Activated naive CD8-positive, alpha-beta T cell treated with anti-CD3 and anti-CD28 coated beads for 36 hours (primary cell): ENCODE measurements at places on chromosomes 5 and 9.

GRCh38 chr9:134329576-134329855, 3.3 kb downstream of the RXRA start:
- DNase-seq = no peak

DNA sequence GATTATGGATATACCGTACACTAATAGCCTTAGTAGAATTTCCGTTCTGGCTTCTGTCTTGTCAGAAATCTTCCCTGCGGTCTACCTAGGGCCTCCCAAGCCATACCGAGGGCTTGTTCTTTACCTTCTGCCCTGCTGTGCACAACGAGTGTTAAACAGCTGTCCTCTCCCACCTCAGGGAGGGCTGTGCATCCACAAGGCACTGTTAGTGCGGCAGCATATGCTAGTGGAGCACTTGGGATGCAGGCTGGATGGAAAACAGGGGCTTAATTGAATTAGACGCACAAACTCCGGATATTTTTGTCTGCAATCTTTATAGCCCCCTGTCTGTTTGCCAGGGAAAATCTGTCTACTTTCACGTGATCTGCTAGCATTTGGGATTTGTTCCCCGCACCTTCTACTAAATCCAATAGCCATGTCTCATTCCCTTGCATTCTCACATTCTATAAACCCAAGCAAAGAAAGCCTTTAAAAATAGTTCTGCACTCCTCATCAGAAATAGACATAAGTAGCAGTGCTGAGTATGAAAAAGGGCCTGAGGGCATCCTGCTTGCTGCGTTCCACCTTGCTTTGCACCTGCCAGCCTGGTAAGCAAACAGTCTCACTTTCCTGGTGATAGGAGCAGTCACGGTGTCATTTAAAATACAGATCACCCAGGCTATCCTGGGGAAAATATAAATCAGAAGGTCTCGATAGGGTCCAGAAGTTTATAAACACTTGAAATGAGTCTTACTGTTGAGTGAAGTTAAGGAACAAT, 382.6 kb downstream of the RASEF start:
- no peak for DNase-seq

DNA sequence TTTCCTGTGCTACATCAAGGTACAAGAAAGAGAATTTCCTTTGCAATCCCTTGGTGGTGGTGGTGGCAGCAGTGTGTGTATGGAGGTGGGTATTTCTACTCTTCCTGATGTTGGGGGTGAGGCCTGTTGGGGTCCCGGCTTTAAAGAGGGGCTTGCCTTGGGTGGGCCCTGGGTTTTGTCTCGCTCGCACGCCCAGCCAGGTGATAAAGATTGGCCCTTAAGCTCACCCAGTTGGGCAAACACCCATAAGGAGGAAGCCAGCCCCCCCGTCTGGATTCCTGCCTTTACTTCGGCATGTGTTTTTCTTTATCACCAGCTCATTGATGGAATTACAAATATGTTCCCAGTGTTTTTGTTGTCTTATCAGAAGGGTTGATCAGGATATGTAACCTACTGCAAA, 16.0 kb upstream of the SARDH start:
- no peak for DNase-seq

- DNase-seq = no peak
These were observed 140.9 kb downstream of the AOPEP start for GRCh38 chr9:94867281-94867841.

- DNase-seq = no peak
These were observed 102.2 kb downstream of the COL5A1 start for GRCh38 chr9:134743853-134744252.

DNA sequence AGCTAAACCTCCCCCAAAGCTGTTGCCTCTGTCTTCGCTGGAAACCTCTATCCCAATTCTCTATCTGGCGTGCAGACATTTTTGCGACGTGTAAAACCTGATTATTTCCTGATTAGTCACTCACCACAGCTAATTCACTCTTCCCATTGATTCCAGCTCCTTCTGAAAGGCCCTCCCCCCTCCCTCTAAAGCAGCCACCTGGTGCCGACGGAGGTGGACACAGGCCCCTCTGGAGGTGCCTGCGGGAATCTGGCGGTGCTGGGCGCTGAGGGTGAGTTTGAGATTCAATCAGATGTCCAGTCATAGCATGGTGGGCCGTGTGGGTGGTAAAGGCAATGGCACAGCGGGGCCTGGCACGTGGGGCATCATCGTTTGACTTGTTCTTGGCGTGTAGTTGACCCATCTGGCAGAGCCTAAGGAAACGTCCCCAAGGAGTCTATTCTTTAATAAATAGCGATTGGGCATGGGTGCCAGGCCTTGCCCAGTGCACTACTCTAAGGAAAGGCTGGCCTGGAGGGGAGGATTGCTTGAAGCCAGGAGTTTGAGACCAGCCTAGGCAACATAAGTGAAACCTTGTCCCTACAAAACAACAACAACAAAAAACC, 271.1 kb upstream of the MVB12B start:
- DNase-seq = no peak

- DNase-seq = peak; percentile 87
These were observed 64.3 kb downstream of the RXRA start for GRCh38 chr9:134390537-134390936.

GRCh38 chr9:133420392-133420827, 1.8 kb upstream of the ADAMTS13 start:
- DNase-seq = peak; percentile 14

DNA sequence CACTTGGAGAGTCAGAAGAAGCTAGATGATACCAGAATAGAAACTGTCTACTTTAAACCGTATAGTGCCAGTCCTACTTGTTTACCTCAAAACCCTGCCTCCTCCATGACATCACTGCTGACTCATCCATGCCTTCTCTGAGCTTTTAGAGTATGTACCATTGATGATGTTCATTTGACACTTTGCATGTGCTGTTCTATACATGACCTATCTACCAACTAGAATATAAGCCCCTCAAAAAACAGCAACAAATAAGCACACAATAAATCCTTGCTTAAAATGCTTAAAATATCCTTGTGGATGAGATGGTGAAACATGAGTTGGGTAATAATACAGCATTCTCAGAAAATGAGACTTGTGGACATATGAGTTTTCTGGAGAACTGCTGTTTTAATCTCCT, 2.6 kb downstream of the CTNNAL1 start:
- peak; percentile 57 for DNase-seq

GRCh38 chr5:73363911-73364730, 84.5 kb downstream of the FOXD1 start:
- no peak for DNase-seq

DNA sequence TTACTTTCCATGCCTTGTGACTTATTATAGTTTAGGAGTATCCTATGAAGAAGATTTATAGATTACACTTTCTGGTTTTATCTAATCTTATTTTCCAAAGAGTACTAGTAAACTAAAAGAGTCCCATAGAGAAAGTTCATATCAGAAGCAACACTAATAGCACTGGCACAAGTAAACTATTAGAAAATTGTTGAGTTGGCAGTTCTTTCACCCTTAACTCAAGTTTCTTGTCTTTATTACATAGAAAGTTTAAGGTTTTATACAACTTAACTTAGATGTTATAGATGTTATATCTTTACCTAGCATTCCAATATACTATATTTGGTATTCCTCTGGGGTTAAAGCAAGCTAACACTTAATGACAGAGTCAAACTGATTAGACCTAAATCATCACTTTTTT, 437.8 kb upstream of the ARRDC3 start:
- DNase-seq = no peak
